T-helper 9 cell (primary cell): ENCODE measurements at places on chromosomes 13 and 19.

GRCh38 chr19:46107371-46107770 is 17.1 kb downstream of the IGFL3 start:
- no peak for DNase-seq

DNA sequence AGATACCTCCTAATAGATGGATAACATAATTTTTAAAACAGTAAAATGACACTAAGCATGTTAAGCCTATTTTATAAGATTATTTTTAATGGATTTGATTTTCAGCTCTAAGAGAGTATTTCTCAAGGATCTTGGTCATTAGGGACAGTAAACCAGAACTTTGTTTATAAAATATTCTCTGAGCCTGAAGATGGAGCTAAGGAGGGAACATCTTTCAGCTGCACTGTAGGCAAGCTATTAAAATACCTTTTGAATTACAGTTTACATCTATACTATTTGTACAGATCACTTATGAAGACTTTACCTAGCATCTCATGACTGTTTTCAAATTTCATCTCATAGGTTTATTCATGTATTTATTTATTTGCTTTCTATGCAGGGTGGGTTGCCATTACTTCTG is 345.3 kb downstream of the MYO16 start:
- no peak for DNase-seq

- DNase-seq: no peak
Observed at GRCh38 chr13:107733276-107733675, 482.1 kb downstream of the LIG4 start.

GRCh38 chr19:55339889-55340783 is 460 bp downstream of the KMT5C start:
- peak; percentile 28 for DNase-seq

GRCh38 chr19:13172346-13173138 is 22.3 kb downstream of the IER2 start:
- peak; percentile 76 for DNase-seq

GRCh38 chr13:28658539-28658795 is 463 bp upstream of the POMP start:
- DNase-seq: no peak

- DNase-seq: no peak
Observed at GRCh38 chr13:59203855-59204254, 959.9 kb downstream of the DIAPH3 start.

DNA sequence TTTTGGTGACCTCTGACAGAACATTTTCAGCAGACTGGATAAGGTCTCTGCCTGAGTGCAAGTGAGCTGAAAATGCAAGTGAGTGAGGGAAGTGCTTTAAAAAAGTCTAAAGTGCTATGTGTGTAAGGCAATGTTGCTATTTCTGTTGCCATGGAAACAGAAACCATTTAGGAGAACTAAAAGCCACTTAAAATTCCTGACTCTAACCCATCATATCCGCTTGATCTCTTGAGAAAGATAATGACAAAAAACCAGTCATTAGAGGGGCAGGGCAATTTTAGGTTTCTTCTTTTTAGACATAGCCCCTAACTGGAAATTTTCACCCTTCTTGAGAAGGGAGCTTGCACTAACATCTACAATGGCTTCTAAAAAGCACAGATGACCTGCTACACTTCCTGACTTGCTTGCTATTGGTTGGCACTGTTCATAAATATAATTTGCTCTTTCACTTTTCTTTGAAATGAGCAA is at the start of gene CYSLTR2:
CYSLTR2 (plus strand) TSS at position 458 of the 468 bp plus-strand sequence. CDS start 52,889 bp downstream, outside the sequence.
- no peak for DNase-seq

- DNase-seq: no peak
Observed at GRCh38 chr13:44196196-44196751, 177.3 kb upstream of the SERP2 start.

GRCh38 chr13:50955798-50956197 is 46.2 kb downstream of the RNASEH2B start:
- no peak for DNase-seq

DNA sequence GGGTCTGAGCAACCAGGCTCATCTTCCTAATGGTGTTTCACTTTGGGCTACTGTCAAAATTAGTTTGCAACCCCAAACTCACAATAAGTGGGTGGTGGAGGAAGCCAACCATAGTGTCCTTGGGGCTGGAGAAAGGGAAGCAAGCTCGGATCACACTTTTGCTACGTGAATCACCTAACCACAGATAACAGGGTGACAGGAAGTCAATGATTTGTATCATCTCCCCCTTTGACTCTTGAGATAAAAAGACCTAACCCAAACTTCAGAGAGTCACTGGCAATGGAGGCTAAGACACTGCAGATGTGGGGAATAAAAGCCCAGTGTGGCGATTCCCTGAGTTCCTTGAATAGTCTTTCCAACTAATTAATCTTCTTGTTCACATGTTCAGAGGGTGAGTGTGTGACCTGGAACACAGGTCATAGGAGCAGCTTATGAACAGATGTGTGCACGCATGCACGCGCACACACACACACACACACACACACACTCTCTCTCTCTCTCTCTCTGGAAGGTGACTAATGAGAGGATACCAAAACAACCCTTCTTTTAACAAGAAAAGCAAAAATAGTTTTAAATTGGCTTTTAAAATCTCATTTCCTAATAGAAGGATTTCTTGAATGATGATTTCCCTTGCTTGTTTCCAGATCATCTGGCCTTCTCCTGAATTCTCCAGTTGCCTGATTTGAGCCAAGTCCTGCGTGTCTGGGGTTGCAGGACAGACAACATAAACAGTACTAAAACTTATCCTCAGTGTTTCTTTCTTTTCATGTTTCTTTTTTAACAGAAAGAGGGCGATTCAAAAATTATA is 21.2 kb upstream of the DOCK9 start:
- DNase-seq: no peak

DNA sequence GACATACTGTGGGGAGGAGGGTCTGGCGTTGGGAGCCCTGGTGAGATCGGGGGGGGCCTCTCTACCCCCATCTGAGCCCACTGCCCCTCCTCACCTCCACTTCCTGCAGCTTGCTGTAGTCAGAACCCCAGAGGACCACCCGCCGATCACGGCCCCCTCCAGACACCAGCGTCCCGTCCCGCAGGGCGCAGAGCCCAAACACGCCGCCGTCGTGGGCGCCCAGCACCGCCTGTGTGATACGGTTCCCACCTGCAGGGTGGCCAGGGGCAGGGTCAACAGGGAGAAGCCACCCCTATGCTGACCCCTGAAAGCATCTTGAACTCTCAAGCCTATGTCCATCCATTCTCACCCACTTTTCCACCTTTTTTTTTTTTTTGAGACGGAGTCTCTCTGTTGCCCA is 17.8 kb downstream of the EML2 start:
- no peak for DNase-seq

- DNase-seq: no peak
Observed at GRCh38 chr13:106526738-106527444, 8.6 kb downstream of the EFNB2 start.

DNA sequence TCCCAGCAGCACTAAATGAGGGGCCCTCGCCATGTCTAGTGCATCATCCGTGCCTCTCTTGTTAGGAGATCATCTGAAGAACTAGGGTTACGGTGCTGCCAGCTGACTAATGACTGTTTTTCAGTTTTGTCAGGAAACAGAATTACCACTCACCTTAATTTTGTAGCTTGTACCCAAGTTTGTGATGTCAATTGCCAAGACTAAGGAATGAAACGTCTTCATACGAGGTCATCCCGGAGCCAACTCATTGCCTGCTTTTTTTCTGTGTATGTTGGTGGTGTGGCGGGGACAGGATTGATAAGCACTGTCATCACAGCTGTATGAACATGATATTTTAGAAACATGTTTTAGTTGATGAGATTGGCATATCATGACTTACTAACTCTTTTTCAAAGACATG is 100.6 kb downstream of the TNFRSF19 start:
- no peak for DNase-seq
